ENCODE measurements at places on chromosomes 4 and X. TPM values are rescaled to one million over a fixed set of nuclear protein-coding genes. Genes with fewer than 3 reads are reported as not detected.
A peak's percentile ranks its signal among the peaks of the same experiment; 100 is the strongest.

- no peak for DNase-seq
- H3K27me3 ChIP-seq, result no peaks in the 10 kb centered on the region
- H3K27ac ChIP-seq, result no peak overlapping the region
- no peaks in the 10 kb centered on the region for H3K4me1 ChIP-seq
- H3K4me3 ChIP-seq, result no peak overlapping the region
- H3K36me3 ChIP-seq, result no peaks in the 10 kb centered on the region
Observed at GRCh38 chr4:175874306-175874705, 62.2 kb upstream of the GPM6A start.

- no peaks in the 10 kb centered on the region for H3K4me1 ChIP-seq
- no peak overlapping the region for H3K4me3 ChIP-seq
- no peak for DNase-seq
- no peak overlapping the region for H3K27ac ChIP-seq
- no peaks in the 10 kb centered on the region for H3K36me3 ChIP-seq
Observed at GRCh38 chr4:121061861-121062260, 10.5 kb downstream of the NDNF start.

The BMP3 gene
- not detected for total RNA-seq

- H3K27me3 ChIP-seq, result no peaks in the 10 kb centered on the region
- H3K4me1 ChIP-seq, result no peaks in the 10 kb centered on the region
- H3K36me3 ChIP-seq, result no peaks in the 10 kb centered on the region
Observed at GRCh38 chr4:149790172-149790907, 25.3 kb downstream of the IQCM start.

DNA sequence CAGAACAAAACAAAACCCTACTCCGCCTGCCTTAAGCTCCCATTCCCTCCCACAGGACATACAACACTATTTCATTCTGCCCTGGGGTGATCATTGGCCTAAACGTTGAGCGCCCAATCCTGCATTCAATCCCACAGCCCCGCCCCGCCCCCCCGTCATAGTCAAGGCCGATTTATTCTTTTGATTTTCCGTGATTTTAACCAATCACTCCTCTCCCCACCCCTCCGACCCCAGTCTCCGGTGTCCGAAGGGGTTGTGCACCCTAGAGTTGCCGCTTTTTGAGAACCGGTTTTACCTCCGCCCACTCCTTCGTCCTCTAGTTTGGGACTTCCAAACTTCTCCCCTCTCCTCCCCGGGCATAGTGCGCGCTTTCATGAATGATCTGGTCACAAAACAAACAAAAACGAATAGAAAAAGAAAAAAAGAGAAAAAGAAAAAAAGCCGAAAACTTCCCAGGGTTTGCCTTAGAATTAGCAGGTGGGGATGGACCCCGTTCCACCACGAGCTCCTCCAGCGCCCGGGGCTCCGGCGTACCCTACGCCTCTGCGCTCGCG is 446 bp upstream of the UBE2A start:
- H3K4me1 ChIP-seq, result no peaks in the 10 kb centered on the region
- H3K4me3 ChIP-seq, result peak overlapping the region; percentile 89
- no peaks in the 10 kb centered on the region for H3K27me3 ChIP-seq
- peaks cover 13% of the 10 kb centered on the region for H3K36me3 ChIP-seq

Measured in H9 (cell line).